Stimulated activated CD4-positive, alpha-beta T cell treated with anti-CD3 and anti-CD28 coated beads, TNF-alpha, amount 100 ng/mL, for 48 hours (primary cell): ENCODE measurements at places on chromosomes 2 and 18.

- no peak for DNase-seq
Measured at GRCh38 chr18:22603902-22604301, 186.2 kb upstream of the CTAGE1 start.

DNA sequence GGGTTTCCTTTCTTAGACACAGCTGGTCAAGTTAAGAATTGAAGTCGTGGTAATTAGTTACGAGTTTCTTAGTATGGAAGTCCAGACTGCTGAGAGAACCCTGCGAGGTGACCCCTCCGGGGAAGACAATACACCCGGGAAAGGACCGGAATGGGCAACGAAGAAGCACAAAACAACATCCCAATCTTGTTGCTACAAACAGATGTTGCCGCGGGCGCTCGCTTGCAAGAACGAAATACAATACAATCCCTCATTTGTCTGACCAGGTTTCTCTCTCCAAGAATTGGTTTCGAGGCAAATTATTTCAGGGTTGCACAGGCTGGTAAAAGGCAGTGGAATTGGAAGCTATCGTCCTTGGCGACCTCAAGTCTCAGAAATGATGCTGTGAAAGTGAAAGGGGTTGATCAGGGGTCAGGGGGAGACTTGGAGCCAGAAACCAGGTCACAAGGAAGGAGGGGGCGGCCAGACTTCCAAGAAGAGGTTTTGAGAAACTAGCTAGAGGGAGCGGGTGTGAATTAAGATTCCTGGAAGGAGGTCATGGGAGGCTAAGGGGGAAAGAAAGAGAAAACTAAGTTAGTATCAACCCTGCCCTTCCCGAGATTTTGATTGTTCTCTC, 401.9 kb downstream of the HRH4 start:
- DNase-seq: no peak

- DNase-seq: no peak
Measured at GRCh38 chr2:67234440-67234839, 162.7 kb upstream of the ETAA1 start.

GRCh38 chr18:77130229-77131099, 2.1 kb downstream of the MBP start:
- no peak for DNase-seq

DNA sequence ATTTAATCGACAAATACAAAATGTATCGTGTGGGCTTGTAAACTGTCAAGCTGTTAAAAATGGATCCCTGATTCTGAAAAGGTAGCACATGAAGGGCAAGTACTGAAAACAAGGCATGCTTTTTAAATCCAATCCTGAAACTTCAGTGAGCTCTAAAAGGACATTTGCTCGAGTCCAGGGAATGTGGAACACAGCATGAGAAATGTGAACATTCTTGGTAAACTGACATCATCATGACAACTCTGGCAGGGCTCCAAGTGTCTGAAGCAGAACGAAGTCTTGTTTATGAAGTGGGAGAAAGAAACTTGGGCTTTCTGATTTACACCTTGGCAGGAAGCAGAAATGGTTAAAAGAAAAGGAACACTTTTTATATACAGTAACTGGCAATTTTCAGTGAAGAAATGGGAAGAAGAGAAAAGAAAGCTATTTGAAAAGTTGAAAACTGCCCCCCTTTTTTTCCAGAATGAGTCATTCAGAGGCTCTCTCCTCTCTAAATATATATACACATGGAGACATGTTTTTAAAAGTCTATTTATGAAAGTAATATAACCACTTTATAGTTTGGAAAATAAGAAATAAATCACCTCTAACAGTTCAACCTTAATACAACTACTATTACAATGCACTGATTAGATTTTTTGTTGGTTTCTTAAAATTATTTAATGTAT, 120.8 kb downstream of the GAREM1 start:
- DNase-seq: no peak

- DNase-seq: no peak
Measured at GRCh38 chr2:17133052-17133671, 385.1 kb downstream of the RAD51AP2 start.

- DNase-seq: no peak
Measured at GRCh38 chr2:230578106-230578505, 134.5 kb upstream of the CAB39 start.

DNA sequence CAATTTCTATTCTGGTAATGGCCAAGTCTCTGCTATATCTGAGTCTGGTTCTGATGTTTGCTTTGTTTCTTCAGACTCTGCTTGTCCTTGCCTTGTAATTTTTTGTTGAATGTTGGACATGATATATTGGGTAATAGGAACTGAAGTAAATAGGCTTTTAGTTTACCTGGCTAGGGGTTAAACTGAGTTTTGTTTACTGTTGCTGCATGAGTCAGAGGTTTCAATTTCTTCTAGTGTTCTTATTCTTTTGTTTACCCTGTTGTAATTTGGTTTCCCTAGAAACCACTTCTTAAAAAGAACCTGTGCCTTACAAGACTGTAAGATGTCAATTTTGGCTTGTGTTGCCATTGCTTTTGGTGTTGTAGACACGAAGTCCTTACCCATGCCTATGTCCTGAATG, 285.0 kb upstream of the KCNH7 start:
- DNase-seq: no peak

GRCh38 chr2:28394331-28394877, 1.7 kb downstream of the FOSL2 start:
- no peak for DNase-seq

DNA sequence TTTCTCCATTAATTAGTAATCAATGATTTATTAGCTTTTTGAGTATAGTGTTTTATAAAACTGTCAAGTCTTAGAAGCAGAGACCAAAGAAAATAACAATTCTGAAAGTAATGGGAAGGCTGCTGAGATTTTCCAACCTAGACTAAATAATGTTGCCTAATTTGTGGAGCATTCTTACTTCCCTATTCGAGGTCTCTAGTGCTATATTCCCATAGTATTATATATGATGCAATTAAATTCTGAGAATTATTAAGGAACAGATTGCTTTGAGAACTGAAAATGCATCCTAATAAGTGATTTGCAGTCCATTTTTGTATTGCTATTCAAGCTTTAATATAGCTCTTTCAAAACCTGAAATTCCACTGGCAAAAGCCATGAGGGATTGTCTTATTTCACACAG, 27.7 kb upstream of the DOCK10 start:
- no peak for DNase-seq

- no peak for DNase-seq
Measured at GRCh38 chr2:205427112-205427511, 255.2 kb upstream of the NRP2 start.

GRCh38 chr2:128442053-128442751, 123.5 kb upstream of the HS6ST1 start:
- no peak for DNase-seq

DNA sequence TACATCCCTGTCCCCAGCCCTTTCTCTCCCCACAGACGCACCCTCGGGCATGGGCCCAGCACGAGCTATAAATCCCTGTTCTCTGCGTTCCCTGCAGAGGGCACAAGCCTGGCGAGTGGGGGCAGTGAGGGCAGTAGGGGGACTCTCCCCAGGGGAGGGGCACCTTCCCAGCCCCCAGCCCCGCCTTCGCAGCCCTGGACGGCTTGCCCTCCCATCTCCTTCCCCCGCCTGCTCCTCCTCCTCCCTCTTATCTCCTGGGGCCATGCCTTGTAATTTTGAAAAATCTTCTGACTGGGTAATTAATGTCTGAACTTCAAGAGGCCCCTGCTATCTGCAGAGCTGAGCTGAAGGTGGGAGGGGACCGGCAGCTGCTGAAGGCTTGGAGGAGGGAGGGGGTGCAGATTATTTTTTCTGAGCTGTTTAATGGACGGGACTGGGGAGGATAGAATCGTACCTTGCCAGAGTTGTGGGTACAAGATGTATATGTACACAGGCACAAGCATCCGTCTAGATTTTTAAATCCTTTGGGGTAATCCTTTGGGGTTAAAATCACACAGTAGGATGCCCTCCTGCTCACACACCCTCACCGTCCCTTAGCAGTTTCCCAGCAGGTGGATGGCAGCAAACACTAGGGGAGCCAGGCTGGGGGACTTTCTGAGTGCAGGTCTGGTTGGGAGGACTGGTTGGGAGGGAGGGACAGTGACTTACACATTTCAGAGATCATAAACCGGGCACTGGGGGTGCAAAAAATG, 121.9 kb downstream of the SMAD7 start:
- no peak for DNase-seq

GRCh38 chr2:80700961-80701360, 396.4 kb upstream of the LRRTM1 start:
- no peak for DNase-seq

- DNase-seq: no peak
Measured at GRCh38 chr2:42835577-42836371, 43.4 kb upstream of the HAAO start.

DNA sequence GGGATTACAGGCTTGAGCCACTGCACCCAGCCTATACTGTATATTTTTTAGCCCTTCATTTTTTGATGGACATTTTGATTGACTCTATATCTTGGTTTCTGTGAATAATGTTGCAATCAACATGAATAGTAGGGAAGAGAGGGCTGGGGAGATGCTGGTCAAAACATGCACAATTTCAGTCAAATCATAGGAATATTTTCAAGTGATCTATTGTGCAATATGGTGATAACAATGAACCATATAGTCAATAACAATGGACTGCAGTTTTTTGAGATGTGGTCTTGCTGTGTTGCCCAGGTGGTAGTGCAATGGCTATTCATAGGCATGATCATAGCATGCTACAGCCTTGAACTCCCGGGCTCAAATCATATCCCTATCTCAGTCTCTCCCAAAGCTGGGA, 264.7 kb upstream of the TMEFF2 start:
- no peak for DNase-seq

DNA sequence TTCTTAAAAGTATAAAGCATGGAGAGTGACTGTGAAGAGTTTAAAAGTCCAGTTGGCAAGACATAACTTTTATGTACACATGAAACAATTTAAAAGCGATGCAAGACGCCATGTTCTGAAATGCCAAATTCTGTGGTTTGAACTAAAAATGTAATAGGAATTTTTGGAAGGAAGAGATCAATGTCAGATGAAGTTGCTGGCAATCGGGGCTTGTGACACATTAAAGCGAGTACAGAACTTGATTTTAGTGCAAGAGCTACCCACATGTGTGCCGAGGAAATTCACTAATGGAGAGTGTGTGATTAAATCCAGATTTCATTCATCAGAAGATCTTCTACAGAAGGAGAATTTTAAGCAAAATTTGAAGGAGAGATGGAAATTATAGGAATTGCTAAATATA, 220.2 kb upstream of the CCDC68 start:
- DNase-seq: no peak

DNA sequence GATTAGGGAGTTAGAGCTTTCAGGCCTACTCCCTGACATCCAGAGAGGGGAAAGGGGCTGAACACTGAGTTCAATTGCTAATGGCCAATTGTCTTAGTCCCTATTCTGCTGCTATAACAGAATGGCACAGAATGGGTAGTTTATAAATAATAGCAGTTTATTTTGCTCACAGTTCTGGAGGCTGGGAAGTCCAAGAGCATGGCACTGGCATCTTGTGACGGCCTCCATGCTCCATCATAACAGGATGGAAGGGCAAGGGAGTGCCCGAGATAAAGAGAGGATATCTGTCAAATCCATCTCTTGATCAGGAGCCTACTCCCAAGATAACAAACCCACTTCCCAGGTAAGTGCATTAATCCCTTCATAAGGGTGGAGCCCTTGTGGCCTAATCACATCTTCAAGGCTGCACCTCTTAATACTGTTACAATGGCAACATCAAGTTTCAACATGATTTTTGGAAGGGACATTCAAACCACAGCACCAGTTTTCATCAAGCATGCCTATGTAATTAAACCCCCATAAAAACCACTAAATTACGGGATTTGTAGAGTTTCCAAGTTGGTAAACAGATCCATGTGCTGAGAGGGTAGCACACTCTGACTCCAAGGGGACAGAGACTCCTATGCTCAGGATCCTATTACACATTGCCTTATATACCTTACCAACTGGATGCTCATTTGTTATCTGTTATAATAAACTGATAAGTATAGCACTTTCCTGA, 44.6 kb downstream of the BAZ2B start:
- no peak for DNase-seq
